ENCODE measurements at places on chromosomes 6 and 20.

DNA sequence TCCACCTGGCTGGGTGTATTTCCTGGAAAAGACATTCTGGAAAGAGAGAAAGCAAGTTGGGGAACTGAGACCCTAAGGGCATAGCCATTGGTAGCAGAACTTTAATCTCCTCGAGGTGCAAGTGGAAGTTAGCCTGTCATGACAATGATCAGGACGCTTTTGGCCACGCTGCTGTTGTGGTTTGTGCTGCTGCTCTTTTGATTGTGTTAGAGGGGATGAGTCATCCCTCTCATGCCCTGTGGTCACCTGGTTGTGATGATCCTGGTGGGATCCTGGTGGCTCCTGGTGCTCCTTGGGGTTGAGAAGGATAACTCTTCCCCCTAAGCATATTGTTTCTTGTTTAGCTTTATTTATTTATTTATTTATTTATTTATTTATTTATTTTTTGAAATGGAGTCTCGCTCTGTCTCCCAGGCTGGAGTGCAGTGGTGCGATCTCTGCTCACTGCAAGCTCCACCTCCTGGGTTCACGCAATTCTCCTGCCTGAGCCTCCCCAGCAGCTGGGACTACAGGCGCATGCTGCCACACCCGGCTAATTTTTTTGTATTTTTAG, 350.3 kb downstream of the KIF16B start:
- DNase-seq: no peak

DNA sequence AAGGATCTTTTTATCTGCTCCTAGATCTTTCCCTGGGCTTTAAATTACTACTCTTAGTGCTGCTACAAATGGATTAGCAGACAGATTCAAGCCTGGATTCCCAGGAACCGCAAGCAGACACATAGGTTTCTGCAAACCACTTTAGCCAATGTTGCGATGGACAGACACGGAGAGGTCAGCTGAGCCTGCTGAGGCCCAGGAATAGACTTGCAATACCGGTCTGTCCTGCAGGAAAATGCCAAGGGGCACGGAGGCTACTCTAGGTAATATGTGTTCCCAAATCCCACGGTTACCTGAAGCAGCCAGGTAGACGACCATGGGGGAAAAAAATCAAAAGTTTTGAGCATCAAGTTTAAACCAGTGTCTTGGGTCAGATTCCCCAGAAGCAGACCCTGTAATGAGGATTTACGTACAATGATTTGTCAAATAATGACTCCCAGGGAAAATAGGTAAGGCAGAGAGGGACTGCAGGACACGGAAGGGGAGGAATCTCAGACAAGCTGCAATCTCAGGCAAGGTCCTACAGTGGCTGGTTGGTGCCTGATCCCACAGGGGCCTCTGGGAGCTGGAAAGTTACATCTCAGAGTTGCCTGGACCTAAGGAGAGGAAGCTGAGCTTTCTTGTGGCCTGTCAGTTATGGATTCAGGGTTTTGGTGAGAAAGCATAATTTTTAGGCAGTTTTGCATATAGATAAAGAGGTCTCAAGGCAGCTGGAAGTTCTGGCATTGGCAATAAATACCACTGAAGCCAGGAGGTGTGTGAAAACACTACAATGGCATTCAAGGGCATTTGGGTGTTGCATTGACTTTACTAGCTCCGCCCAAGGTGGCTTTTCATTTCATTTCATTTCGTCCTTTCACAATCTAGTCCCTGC, 12.5 kb downstream of the OTOR start:
- no peak for DNase-seq

- DNase-seq: no peak
Observed at GRCh38 chr20:51528263-51529027, 14.1 kb downstream of the NFATC2 start.

GRCh38 chr20:7938058-7938457, 2.2 kb downstream of the HAO1 start:
- no peak for DNase-seq

DNA sequence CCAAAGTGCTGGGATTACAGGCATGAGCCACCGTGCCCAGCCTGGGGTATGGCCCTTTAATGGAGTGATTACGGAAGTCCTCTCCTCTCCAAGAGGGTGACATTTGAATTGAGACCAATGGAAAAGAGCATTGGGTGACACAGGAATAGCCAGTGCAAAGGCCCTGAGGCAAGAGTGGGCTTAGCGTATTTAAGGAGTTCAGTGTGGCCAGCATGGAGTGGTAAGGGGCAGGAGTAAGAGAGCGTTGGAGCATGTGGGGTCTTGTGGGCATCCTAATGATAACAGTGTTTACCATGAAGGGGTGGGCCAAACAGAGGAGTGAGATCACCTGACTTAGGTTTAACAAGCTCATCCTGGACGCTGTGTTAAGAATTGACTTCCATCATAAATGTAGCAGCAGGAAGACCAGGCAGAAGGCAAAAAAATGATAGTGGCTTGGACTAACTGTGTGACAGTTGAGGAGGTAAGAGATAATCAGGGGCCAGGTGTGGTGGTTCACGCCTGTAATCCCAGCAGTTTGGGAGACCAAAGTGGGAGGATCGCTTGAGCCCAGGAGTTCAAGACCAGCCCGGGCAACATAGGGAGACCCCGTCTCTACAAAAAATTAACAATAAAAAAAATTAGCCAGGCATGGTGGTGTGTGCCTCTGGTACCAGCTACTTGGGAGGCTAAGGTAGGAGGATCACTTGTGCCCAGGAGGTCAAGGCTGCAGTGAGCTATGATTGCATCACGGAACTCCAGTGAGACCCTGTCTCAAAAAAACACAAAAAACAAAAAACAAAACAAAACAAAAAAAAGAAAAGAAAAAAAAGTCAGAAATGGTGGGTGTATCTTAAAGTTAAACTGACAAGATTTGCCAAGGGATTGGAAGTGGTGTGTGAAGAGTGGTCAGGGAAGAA, 40.7 kb downstream of the TAF8 start:
- no peak for DNase-seq

DNA sequence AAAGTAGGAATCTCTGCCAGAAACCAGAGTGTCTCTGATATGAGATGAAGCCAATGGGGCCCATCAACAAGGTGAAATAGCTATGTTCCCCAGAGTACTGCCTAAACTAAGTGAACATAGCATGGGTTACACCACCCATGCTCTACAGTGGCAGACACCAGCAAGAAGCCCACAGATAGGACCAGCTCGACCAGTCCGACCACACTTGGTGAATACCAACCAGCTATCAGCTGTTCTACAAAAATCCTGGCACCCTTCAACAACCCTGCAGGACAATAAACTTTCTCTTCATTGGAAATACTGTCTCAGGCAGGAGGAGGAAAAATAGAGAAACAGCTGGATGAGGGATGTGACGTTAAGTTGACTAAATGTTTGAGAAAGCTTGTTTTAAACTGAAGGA, 311.4 kb downstream of the EPM2A start:
- DNase-seq: no peak

- DNase-seq: no peak
Observed at GRCh38 chr6:53306819-53307347, 41.9 kb downstream of the ELOVL5 start.

- DNase-seq: no peak
Observed at GRCh38 chr6:85015396-85015990, 251.1 kb upstream of the TBX18 start.

GRCh38 chr6:55963301-55963700, 87.9 kb upstream of the BMP5 start:
- DNase-seq: no peak

All from NCI-H2171 (cell line).